ENCODE measurements at places on chromosomes 3 and 15. TPM values are rescaled to one million over a fixed set of nuclear protein-coding genes. Genes with fewer than 3 reads are reported as not detected.

DNA sequence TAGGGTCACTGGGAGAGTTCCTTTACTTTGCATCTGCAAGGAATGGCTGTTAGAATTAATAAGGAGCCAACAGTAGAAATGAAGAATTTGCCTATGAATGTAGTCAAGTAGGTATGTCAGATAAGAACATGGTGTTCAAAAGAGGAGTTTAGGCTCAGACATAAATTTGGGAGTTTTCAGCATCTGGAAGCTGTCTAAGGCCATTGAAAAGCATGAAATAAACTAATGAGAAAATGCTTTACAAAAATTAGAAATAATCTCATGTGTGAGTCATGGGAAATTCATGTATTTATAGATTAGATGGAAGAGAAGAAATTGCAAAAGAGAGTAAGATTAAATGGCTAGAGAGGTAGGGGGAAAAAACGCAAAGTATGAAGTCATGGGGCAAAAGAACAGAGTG, 201.9 kb downstream of the DIPK2A start:
- H3K27ac ChIP-seq, result no peak overlapping the region
- H3K27me3 ChIP-seq, result no peaks in the 10 kb centered on the region
- no peak overlapping the region for H3K4me3 ChIP-seq
- DNase-seq, result no peak
- no peaks in the 10 kb centered on the region for H3K36me3 ChIP-seq

- no peak for DNase-seq
- H3K36me3 ChIP-seq, result no peaks in the 10 kb centered on the region
- H3K27me3 ChIP-seq, result no peaks in the 10 kb centered on the region
- no peak overlapping the region for H3K4me3 ChIP-seq
Observed at GRCh38 chr3:115667738-115668065, 44.4 kb downstream of the GAP43 start.

DNA sequence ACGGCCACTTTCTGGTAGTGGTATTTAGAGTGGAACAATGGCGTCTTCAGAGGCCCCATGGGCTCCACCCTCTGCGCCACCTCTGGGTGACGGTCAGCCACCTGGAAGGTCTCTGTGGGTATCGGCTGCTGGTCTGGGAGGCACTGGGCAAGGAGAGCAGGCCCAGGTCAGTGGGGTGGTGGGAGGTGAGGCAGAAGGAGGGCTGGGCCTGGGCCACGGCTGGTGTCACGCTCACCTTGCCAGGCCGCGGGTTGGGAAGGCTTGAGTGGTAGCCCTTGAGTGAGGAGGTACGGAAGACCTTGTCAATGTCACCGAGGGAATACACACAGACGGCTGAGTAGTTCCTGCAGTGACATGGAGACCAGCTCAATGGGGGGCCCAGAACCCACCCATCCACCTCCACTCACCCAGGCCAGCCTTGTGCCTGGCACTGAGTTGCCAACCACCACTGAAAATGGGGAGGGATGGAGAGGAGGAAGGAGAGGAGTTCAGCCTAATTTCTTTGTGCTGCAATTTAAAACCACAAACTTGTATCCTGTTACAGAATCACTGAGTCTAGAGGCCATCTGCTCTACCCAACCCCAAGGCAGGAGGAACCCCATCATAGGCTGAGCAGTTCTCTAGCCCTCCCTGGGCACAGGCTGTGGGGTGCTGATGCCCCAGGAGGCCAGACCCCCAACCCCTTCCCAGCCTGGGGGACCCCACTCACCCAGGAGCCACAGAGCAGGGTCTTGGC, 19.0 kb downstream of the SEMA7A start:
- no peak for DNase-seq
- H3K27ac ChIP-seq, result no peak overlapping the region
- no peak overlapping the region for H3K4me3 ChIP-seq
- H3K27me3 ChIP-seq, result no peaks in the 10 kb centered on the region

- H3K27ac ChIP-seq, result no peak overlapping the region
- no peaks in the 10 kb centered on the region for H3K4me1 ChIP-seq
- no peaks in the 10 kb centered on the region for H3K36me3 ChIP-seq
- no peak overlapping the region for H3K4me3 ChIP-seq
Observed at GRCh38 chr15:80445300-80446041, 41.3 kb downstream of the ARNT2 start.

DNA sequence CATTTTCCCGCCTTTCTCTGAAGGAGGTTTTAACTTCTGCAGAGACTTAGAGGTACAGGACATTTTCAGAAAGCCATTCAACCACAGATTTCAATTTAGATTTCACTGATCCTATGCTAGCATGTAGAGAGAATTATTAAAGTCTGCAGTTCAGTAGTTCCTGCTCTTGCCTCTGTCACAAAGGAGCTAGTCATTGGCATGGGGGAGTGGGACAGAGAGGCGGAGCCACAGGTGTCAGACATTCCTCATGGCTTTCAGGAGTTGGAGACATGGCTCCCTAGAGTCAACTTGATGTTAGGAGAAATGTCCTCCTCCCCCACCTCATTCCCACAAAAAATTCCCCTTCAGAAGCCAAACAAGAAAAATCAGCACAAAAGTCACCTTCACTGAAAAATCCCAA, 66.0 kb upstream of the SIAH2 start:
- H3K4me1 ChIP-seq, result no peaks in the 10 kb centered on the region
- H3K27me3 ChIP-seq, result peaks cover 3% of the 10 kb centered on the region
- H3K4me3 ChIP-seq, result no peak overlapping the region
- DNase-seq, result no peak
- no peaks in the 10 kb centered on the region for H3K36me3 ChIP-seq

GRCh38 chr15:62119227-62119864, 45.7 kb downstream of the C2CD4B start:
- peak; percentile 61 for DNase-seq
- H3K4me3 ChIP-seq, result peak overlapping the region; percentile 54
- no peaks in the 10 kb centered on the region for H3K36me3 ChIP-seq

GRCh38 chr3:129481766-129482332, 41.8 kb downstream of the IFT122 start:
- H3K36me3 ChIP-seq, result peaks cover 8% of the 10 kb centered on the region
- H3K27ac ChIP-seq, result peak overlapping the region; percentile 71
- peak; percentile 82 for DNase-seq
- no peaks in the 10 kb centered on the region for H3K27me3 ChIP-seq

DNA sequence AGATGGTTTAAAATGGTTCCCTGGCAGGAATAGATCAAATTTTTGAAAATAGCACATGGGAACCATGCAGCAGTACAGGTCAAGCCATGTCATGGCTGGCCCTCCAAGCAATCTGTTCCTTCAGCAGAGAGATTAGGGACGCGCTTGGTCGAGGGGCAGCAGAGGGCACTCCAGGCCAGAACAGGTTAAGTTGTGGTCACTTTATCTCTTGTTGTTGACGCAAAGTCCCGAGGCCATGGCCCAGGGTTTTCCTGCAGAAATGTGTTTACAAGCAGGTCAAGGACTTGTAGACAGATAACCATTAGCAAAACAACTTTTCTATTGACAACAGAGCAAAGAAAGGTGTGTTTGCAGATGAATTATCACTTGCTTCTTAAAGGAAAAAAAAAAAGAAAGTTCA, 570.0 kb upstream of the NR2F2 start:
- no peak overlapping the region for H3K4me3 ChIP-seq
- DNase-seq, result no peak
- no peak overlapping the region for H3K27ac ChIP-seq

GRCh38 chr15:80031841-80032240, 27.6 kb upstream of the ZFAND6 start:
- H3K27ac ChIP-seq, result no peak overlapping the region
- no peak for DNase-seq
- no peaks in the 10 kb centered on the region for H3K36me3 ChIP-seq
- H3K4me3 ChIP-seq, result no peak overlapping the region
- peaks cover 12% of the 10 kb centered on the region for H3K4me1 ChIP-seq

DNA sequence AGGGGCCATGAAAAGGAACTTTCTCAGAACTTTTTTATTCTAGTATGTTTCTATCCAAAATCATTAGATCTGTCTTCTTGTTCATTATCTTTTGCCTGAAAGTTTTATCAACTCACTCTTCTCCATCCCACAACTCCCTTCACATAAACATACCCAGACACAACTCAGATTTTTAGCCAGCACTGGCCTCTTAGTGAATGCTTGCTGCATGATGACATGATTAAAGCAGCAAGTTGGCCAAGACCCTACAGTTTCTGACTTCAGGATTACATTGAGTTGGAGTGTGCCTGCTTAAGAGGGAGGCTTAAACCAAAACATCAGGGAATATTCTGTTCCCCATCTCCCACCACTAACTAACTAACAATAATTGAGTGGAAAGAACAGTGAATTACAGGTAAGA, 38.1 kb downstream of the PLSCR2 start:
- no peak overlapping the region for H3K4me3 ChIP-seq
- H3K36me3 ChIP-seq, result no peaks in the 10 kb centered on the region
- DNase-seq, result no peak
- H3K27ac ChIP-seq, result no peak overlapping the region

GRCh38 chr3:5431811-5432378, 244.4 kb downstream of the EDEM1 start:
- H3K27me3 ChIP-seq, result peaks cover 7% of the 10 kb centered on the region
- no peaks in the 10 kb centered on the region for H3K36me3 ChIP-seq
- no peak overlapping the region for H3K4me3 ChIP-seq
- no peak overlapping the region for H3K27ac ChIP-seq

DNA sequence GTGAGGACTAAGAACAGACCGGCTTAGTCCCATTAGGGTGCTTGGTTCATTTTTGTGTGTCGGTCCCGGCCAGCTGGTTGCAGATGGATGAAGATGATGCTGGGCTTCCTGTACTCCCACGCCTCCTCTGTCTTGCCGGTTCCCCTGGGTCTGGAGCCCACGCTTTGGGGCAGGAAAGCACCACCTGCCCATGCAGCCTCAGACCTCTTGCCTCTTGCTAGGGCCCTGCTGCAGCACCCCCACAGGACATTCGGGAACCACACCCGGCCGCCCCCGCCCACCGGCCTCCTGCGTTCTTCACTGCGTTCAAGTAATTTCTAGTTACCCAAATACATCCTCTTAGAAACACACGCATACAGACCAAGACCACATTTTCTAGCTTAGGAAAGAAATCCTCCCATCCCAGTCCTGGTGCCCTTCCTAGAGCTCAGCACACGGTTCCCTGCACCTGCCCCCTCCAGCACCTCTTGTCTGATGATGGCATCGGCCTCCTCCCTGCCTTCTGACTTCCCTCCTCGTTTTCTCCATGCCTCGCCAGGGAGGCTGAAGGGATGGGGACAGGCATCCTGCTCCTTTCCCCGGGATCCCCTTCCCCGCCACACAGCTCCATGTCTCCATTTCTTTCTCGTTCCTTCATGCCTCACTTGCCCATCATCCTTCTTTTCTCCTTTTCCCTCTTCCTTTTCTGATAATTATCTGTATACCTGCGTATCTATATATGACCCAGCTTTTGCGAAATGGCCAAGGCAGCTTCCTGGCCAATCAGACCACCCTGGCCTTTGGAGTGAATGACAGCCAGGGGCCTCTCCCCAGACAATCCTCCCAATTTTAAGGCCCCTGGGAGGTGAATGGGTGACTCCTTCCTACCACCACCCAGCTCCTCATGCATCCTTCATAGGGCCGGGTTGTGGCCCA, 30.9 kb downstream of the FAM3D start:
- no peaks in the 10 kb centered on the region for H3K4me1 ChIP-seq
- H3K36me3 ChIP-seq, result no peaks in the 10 kb centered on the region
- H3K4me3 ChIP-seq, result no peak overlapping the region

GRCh38 chr15:28967066-28967465, 81.3 kb downstream of the APBA2 start:
- DNase-seq, result no peak
- H3K4me1 ChIP-seq, result no peaks in the 10 kb centered on the region
- no peaks in the 10 kb centered on the region for H3K27me3 ChIP-seq
- H3K36me3 ChIP-seq, result no peaks in the 10 kb centered on the region
- no peak overlapping the region for H3K4me3 ChIP-seq
- no peak overlapping the region for H3K27ac ChIP-seq

GRCh38 chr15:77024273-77025082, 29.6 kb downstream of the PSTPIP1 start:
- peaks cover 21% of the 10 kb centered on the region for H3K4me1 ChIP-seq
- H3K36me3 ChIP-seq, result peaks cover 56% of the 10 kb centered on the region
- H3K27me3 ChIP-seq, result no peaks in the 10 kb centered on the region
- peak overlapping the region; percentile 3 for H3K27ac ChIP-seq
- no peak overlapping the region for H3K4me3 ChIP-seq

DNA sequence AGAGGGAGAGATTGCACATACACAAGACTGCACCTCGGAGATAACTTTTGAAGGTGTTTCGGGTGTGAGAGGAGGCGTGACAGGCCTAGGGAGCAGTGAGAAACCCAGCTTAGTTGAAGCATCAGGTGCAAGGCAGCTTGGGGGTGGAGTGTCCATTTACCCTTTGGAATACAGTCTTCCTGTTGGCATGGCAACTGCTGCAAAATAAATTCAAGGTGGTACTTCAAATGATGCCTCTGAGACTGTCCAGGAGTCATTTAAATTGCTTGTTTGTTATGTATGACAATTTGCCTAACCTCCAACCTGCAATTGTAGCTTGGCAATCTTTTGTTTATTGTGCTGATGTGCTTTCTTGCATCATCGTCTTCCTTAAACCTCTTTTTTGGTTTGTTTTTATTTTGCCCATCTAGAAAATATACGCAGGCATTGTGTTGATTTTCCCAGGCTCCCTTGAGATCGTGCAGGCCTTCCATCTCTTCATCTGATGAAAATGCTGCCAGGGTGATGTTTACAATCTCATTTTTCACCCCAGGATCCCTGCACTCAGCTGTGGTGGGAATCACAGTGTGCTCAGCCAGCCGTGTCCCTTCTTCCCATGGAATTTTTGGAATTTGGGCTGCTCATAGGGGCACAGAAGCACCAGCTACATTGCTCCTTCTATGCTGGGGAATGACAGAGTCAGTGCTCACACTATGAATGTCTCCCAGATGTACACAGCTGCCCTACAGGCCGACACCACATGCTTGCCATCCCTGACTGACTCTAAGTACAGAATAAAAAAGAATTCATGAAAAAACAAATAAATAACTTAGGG, 583.1 kb upstream of the CFAP20DC start:
- no peak overlapping the region for H3K4me3 ChIP-seq
- H3K4me1 ChIP-seq, result no peaks in the 10 kb centered on the region
- no peaks in the 10 kb centered on the region for H3K27me3 ChIP-seq
- H3K27ac ChIP-seq, result no peak overlapping the region
- no peak for DNase-seq
- no peaks in the 10 kb centered on the region for H3K36me3 ChIP-seq

- peak; percentile 46 for DNase-seq
- H3K27me3 ChIP-seq, result peaks cover 5% of the 10 kb centered on the region
- H3K27ac ChIP-seq, result no peak overlapping the region
Observed at GRCh38 chr15:38354315-38354929, 99.5 kb upstream of the FAM98B start.

GRCh38 chr3:197519801-197520211, 36.0 kb downstream of the BDH1 start:
- H3K4me1 ChIP-seq, result peaks cover 4% of the 10 kb centered on the region
- peaks cover 7% of the 10 kb centered on the region for H3K36me3 ChIP-seq
- no peak overlapping the region for H3K27ac ChIP-seq
- DNase-seq, result no peak

DUOX2 gene
- total RNA-seq, result not detected

RAB43 gene
- total RNA-seq, result 57.2 TPM

GPR27 gene
- 1.0 TPM for total RNA-seq

FGF12 gene
- not detected for total RNA-seq

TRPM1 gene
- total RNA-seq, result not detected

ARNT2 gene
- total RNA-seq, result not detected

MKRN3 gene
- 2.8 TPM for total RNA-seq

CAMK2N2 gene
- total RNA-seq, result 0.37 TPM

BFSP2 gene
- 6.6 TPM for total RNA-seq

TIMP4 gene
- total RNA-seq, result not detected

OXTR gene
- total RNA-seq, result 0.17 TPM

CYFIP1 gene
- 7.6 TPM for total RNA-seq

All from CD4-positive, CD25-positive, alpha-beta regulatory T cell (primary cell).